ENCODE measurements at places on chromosomes 7 and 10. TPM values are rescaled to one million over a fixed set of nuclear protein-coding genes. Genes with fewer than 3 reads are reported as not detected.

DNA sequence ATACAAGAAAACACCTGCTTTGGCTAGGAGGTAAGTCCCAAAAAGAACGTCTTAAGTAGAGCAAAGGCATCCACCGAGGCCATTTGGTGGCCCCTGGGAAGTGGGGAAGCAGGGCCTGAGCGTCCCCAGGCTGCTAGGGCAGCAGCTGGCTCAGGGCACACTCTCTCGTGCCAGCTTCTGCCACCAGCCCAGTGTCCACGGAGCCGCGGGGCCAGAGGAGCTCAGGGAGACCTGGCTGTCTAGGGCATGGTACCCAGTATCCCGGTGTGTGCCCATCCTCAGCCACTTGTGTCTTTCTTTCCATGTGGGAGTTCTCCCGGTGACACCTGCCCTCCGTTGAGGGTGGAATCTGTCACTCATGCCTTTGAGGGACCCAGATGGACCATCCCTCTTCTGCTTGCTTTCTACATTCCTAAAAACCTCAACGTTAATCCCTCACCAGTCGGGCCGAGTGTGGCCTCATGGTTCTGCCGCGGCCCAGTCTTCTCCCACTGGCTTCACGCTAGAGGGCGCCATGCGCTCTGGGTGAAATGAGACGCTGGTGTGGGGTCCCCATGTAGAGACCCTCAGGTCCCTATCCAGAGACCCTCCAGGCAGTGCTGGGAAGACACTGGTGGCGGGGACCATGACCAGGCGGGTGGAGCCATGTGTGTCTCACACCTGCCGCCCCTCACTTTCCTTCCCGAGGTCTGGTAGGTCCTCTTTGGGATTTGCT lies 9.5 kb upstream of the AP5Z1 start:
- no peaks in the 10 kb centered on the region for H3K27me3 ChIP-seq
- peak overlapping the region; percentile 44 for H3K4me3 ChIP-seq
- peaks cover 5% of the 10 kb centered on the region for H3K36me3 ChIP-seq
- H3K4me1 ChIP-seq = peaks cover 6% of the 10 kb centered on the region
- no peak for DNase-seq
- no peak overlapping the region for H3K27ac ChIP-seq

The HACD1 gene
- 14.6 TPM for total RNA-seq

The PARG gene
- total RNA-seq = 51.2 TPM

- H3K36me3 ChIP-seq = no peaks in the 10 kb centered on the region
- H3K4me3 ChIP-seq = no peak overlapping the region
- peaks cover 5% of the 10 kb centered on the region for H3K27me3 ChIP-seq
- H3K4me1 ChIP-seq = no peaks in the 10 kb centered on the region
- H3K27ac ChIP-seq = no peak overlapping the region
Observed at GRCh38 chr10:108904163-108904838, 1019.0 kb downstream of the XPNPEP1 start.

- no peak overlapping the region for H3K27ac ChIP-seq
- DNase-seq = no peak
- H3K36me3 ChIP-seq = peaks cover 17% of the 10 kb centered on the region
Observed at GRCh38 chr10:90805206-90805605, 52.6 kb downstream of the HTR7 start.

The ANXA8L1 gene
- not detected for total RNA-seq

The AKR1C4 gene
- total RNA-seq = not detected

DNA sequence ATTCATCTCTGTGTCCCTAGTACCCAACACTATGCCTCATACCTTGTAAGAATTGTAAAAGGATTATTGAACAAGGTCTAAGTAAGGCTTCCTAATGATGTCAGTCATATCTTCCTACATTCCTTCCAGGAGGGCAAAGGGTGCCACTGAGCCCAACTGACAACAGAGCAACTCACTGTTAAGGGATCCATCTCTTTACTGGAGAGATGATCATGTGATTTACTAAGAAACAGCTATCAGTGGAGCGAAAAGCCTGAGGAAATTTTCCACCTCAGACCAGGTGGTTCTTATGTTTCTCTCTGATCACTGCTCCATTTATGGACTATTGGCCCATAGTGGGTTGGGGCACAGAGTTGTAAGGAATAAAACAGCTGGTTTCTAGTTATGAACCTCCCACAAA lies 38.9 kb upstream of the CNNM1 start:
- no peak overlapping the region for H3K27ac ChIP-seq
- no peak for DNase-seq
- H3K4me3 ChIP-seq = no peak overlapping the region
- H3K4me1 ChIP-seq = no peaks in the 10 kb centered on the region
- H3K36me3 ChIP-seq = no peaks in the 10 kb centered on the region

DNA sequence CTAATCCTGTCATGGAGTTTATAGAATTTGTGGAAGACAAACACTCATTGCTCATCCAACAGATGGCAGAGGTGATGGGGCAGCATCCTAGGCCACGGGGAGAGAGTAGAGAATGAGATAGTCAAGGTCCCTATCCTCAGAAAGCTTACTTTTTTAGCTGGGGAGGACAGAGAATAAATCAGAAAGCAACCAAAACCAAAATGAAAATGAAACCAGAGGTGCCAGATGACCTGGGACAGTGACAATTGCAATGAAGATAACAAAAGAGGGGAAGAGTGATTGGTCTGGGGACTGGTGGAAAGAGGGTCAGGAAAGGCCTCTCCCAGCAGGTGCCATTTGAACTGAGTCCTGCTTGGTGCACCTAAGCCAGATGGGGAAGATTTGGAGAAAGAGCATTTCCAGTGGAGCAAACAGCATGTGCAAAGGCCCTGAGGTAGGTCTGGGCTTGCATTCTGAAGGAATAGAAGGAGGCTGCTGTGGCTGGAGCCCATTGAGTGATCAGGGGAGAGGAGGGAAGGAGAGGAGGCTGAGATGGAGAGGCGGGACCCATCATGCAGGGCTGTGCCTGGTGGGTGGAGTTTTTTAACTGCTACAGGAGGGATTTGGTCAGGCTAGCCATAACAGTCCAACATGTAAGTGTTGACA lies 164.1 kb downstream of the RPS24 start:
- no peaks in the 10 kb centered on the region for H3K36me3 ChIP-seq
- no peak overlapping the region for H3K4me3 ChIP-seq
- H3K27ac ChIP-seq = no peak overlapping the region
- no peaks in the 10 kb centered on the region for H3K4me1 ChIP-seq
- no peak for DNase-seq
- no peaks in the 10 kb centered on the region for H3K27me3 ChIP-seq
